ENCODE measurements at places on chromosomes 3 and 15.

GRCh38 chr3:116000311-116000710 lies 377.0 kb downstream of the GAP43 start:
- no peak overlapping the region for H3K27ac ChIP-seq
- no peak for DNase-seq
- peaks cover 18% of the 10 kb centered on the region for H3K4me1 ChIP-seq
- no peaks in the 10 kb centered on the region for H3K27me3 ChIP-seq

DNA sequence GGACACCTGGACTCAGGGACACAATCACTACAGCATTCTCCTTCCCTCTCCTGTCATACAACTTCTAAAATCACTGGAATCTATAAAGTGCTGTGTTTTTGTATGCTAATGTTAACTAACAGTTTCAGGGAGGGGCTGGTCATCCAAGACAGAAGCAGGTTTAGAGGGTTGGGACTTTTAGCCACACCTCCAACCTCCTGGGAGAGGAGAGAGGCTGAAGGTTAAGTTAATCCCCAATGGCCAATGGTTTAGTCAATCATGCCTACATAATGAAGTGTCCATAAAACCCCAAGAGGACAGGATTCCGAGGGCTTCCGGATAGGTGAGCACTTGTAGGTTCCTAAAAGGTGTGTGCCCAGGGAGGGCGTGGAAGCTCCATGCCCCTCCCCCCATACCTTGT lies 219.3 kb upstream of the CTNNB1 start:
- DNase-seq = no peak
- no peak overlapping the region for H3K27ac ChIP-seq
- H3K4me3 ChIP-seq = no peak overlapping the region
- H3K36me3 ChIP-seq = no peaks in the 10 kb centered on the region
- H3K4me1 ChIP-seq = no peaks in the 10 kb centered on the region

DNA sequence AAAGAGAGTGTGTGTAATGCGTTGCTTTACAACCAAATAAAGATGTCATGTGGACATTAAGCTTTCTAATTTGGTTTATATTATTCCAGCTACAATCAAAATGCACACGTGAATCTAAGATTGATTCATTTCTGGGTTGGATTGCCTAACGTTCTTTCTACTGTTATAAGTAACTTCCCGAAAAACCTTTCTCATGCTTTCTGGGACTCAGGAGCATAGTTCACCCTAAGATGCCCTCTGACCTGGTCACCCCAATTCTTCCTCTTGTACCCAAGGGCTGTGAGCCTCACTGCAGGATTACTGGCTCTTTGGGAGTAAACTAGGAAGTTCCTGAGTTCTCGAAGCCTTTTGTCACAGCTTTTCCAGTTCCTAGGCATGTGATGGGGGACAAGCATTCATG lies 12.7 kb upstream of the LMCD1 start:
- no peak overlapping the region for H3K4me3 ChIP-seq
- DNase-seq = no peak
- peaks cover 33% of the 10 kb centered on the region for H3K4me1 ChIP-seq
- H3K27ac ChIP-seq = no peak overlapping the region
- no peaks in the 10 kb centered on the region for H3K36me3 ChIP-seq

- H3K27me3 ChIP-seq = no peaks in the 10 kb centered on the region
- H3K27ac ChIP-seq = no peak overlapping the region
- DNase-seq = no peak
- H3K4me3 ChIP-seq = no peak overlapping the region
Observed at GRCh38 chr3:57749542-57749941, 6.6 kb upstream of the SLMAP start.

GRCh38 chr15:25849157-25849921 lies 13.8 kb downstream of the ATP10A start:
- H3K36me3 ChIP-seq = no peaks in the 10 kb centered on the region
- peaks cover 24% of the 10 kb centered on the region for H3K4me1 ChIP-seq

DNA sequence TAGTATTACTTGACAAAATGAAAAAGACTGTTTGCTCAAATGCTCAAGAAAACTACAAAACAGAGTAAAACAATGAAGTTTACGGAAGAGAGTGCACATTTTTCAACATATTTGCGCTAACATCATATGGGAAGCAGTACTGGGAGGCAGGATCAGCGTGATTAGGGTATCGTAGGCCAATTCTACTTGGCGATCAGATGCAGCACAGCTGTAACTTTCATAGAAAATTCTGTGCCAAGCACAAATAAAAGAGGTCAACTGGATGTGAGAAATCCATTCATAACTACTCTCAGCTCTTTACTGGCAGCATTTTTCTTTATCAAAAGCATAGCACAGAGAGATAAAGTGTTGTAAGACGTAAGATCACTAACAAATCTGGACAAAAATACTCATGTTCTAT lies 1196.3 kb upstream of the GBE1 start:
- H3K27me3 ChIP-seq = no peaks in the 10 kb centered on the region
- no peaks in the 10 kb centered on the region for H3K36me3 ChIP-seq
- DNase-seq = no peak
- H3K4me1 ChIP-seq = no peaks in the 10 kb centered on the region

- no peaks in the 10 kb centered on the region for H3K27me3 ChIP-seq
- DNase-seq = no peak
- H3K36me3 ChIP-seq = no peaks in the 10 kb centered on the region
- no peak overlapping the region for H3K27ac ChIP-seq
- no peaks in the 10 kb centered on the region for H3K4me1 ChIP-seq
- H3K4me3 ChIP-seq = no peak overlapping the region
Observed at GRCh38 chr3:60215946-60216345, 1035.3 kb downstream of the FHIT start.

DNA sequence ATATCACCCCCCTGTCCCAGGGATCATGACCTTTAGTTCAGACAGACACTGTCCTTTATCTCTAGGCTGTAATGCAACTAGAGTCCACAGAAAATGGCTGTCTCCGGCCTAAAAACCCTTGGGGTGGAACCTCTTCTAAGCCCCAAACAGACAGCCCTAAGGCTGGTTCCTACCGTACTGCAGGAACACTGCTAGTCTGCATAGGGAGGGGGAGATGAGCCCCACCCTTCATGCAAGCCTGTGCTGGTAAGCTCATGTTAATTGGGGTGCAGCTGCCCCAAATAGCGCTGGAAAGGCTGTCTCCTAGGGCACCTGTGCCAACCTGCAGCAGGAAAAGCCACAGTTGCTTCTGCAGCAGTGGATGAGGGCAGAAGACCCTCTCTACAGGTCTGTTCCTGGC lies 252.1 kb upstream of the MDFIC2 start:
- H3K27ac ChIP-seq = no peak overlapping the region
- no peaks in the 10 kb centered on the region for H3K36me3 ChIP-seq
- H3K4me3 ChIP-seq = no peak overlapping the region
- no peaks in the 10 kb centered on the region for H3K27me3 ChIP-seq
- DNase-seq = no peak

GRCh38 chr3:172562871-172563865 lies 39.9 kb upstream of the TNFSF10 start:
- H3K4me3 ChIP-seq = no peak overlapping the region
- H3K36me3 ChIP-seq = no peaks in the 10 kb centered on the region
- no peak for DNase-seq
- H3K27me3 ChIP-seq = no peaks in the 10 kb centered on the region
